Type B pancreatic cell (in vitro differentiated cells): ENCODE measurements at places on chromosomes 6 and 20. TPM values are rescaled to one million over a fixed set of nuclear protein-coding genes. Genes with fewer than 3 reads are reported as not detected.

The COL19A1 gene
- 0.55 and 1.6 TPM in 2 replicates for total RNA-seq

The NKAPL gene
- 0.55 TPM in 1 of 2 replicates, not detected in the other for total RNA-seq

The BPIFB4 gene
- not detected in 2 replicates for total RNA-seq

The KCNK16 gene
- total RNA-seq: 22.6 and 41.1 TPM in 2 replicates

The CLPSL2 gene
- total RNA-seq: not detected in 2 replicates

The TSBP1 gene
- total RNA-seq: not detected in 2 replicates

The TUBE1 gene
- 19.0 and 28.7 TPM in 2 replicates for total RNA-seq

The GSTA1 gene
- 175 and 247 TPM in 2 replicates for total RNA-seq

The FUT9 gene
- total RNA-seq: 1.4 and 4.9 TPM in 2 replicates

The ZNF322 gene
- total RNA-seq: 31.9 and 40.2 TPM in 2 replicates

The VWA7 gene
- total RNA-seq: 6.1 and 6.4 TPM in 2 replicates

The CHRNA4 gene
- 1.8 and 9.1 TPM in 2 replicates for total RNA-seq

The POM121L2 gene
- 0.10 and 0.14 TPM in 2 replicates for total RNA-seq

The OVOL2 gene
- total RNA-seq: 7.3 and 17.5 TPM in 2 replicates

The SYNCRIP gene
- 116 and 117 TPM in 2 replicates for total RNA-seq

DNA sequence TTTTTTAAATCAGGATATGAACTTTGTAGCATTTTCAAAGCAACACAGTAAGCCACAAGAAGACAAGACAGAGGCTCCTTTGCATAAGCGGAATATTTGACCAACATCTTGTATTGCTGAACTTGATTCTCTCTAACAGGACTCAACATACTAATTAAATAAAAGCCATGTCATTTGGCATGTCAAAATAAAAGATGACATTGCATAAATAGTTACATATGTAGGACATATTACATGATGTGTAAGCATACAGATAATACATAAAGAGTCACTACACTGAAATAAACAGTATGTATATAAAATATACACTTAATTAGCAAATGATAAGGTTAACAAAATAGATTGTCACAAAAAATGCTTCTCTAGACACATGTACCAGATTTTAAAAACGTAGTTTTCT lies 62.2 kb downstream of the REPS1 start:
- DNase-seq: no peak

- no peak for DNase-seq
These were observed 20.2 kb upstream of the TTK start for GRCh38 chr6:79984261-79984660.

- DNase-seq: no peak
These were observed 8.9 kb downstream of the PDE10A start for GRCh38 chr6:165654144-165654543.

DNA sequence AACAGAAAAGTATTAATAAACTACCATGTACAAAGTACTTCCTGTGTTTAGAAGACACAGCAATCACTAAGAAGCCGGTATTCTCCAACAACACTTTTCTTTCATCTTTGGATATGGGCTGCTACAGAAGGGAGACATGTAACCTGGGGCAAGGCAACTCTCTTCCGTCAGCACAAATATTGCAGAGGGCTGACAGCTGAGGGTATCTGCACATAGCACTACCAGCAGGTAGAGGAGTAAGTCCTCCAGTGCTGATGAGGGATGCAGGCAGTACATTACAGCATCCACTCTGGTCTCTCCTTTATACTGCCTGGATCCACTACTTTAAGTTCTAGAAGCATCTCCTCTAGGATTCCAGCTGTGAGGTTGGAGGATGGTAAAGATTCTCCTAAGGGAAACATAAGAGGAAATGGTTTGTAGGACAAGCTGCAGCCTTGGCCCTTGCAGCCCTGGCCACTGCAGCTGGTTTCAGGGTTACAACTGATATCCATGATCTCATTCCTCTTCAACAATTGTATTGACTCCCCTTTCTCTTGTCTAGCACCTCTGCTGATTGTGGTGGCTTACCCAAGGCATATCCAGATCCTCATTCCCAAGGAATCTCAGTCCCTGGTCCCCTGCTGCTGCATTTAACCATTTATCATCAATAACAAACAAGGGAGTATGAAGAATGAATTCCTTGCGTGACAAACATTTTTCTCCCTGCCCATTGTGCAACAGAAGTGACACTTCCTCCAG lies 110.7 kb upstream of the ADGRF1 start:
- no peak for DNase-seq

DNA sequence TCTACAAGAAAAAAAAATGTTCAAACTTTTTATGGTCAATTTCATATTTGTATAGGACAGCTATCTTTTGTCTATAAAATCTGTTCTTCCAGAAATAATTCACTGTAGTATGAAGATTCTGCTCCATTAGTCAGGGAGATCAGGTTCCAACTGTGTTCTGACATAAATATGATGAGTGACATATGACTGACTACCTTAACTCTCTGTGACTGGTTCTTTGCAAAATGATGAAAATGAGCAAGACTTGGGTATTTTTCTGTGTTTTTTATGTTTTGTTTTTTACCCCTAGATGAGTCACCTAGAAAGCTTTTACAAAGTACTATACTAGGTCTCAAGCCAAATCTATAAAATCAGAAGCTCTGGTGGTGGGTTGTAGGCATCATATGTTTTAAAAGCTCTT lies 229.6 kb downstream of the MMUT start:
- no peak for DNase-seq

- no peak for DNase-seq
These were observed 166.6 kb upstream of the MARCKS start for GRCh38 chr6:113690281-113691259.

DNA sequence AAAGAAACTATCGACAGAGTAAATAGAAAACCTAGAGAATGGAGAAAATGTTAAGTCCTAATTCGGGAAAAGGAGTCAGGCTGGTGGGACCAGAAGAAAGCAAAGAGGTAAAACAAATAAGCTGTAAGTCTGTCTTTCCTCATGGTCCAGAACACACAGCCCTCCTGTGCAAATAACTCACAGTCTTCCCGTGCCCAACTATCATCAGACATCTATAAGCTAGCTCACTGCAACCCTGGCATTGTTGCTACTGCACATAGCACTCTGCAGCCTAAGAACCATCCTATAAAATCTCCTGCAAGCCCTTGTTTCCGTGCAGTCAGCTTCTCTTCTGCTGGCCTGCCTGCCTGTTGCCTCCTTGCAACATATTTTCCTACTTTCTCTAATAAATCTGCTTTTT lies 17.4 kb downstream of the HLA-DRA start:
- no peak for DNase-seq

DNA sequence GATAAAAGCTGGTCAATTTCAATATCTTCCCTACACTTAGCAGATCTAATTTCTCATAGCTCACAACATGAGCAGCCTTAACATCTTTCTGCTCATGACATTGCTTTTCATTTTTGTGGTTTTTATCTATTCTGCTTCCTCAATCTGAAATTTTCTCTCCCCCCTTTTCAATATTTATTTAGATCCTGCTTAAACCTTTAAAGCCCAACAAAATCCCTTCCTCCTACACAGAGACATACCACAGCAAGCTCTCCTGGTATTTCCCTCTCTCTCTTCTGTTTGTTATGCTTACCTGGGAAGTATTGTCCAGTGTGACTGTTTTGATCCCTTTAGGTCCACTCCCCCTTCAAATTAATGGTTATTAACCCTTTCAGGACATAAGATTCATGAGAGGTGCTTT lies 582.5 kb downstream of the RFPL4B start:
- DNase-seq: no peak

GRCh38 chr20:57065646-57066045 lies 200.8 kb downstream of the BMP7 start:
- DNase-seq: no peak

DNA sequence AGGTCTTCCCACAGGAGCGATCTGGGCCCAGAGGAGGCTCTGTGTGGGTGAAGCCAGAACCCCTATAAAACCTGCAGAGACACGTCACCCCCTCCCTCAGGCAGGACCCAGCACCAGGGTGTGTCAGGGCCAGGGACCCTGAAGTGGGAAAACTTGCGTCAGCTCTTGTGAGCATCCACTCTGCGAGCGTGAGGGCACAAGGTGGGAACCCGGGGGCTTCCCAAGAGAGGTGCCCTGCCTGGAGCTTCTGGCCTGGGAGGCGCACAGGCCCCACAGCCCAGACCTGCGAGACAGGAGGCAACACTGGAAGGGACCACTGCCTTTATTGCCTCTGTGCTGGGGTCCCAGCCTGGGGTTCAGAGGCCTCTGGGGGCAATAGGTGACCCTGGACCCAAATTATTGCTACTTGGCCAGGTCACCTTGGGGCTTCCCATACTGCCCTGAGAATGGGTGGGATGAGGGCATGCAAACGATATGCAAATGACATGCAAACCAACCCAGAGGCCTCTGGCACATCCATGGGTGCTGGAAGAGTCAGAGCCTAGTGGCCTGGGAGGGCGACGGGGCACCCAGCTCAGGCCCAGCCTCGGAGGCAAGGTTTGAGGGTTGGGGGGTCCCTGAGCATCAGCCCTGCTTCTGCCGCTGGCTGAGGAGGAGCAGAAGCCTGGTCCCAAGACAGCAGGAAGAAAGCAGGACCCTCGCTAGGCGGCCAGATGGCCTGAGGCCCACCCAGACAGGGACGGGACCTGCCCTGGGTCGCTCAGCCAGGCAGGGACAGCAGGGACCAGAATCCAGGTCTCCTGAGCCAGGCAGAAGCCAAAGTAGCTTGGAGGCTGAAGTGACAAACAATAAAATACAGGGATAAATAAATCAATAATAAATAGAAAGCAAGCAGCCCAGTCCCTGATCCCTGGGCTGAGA lies 5.1 kb upstream of the C20orf144 start:
- DNase-seq: no peak

- DNase-seq: no peak
These were observed 48.1 kb downstream of the PRDM1 start for GRCh38 chr6:106134087-106134770.

GRCh38 chr6:167647306-167647705 lies 179.4 kb upstream of the AFDN start:
- no peak for DNase-seq

DNA sequence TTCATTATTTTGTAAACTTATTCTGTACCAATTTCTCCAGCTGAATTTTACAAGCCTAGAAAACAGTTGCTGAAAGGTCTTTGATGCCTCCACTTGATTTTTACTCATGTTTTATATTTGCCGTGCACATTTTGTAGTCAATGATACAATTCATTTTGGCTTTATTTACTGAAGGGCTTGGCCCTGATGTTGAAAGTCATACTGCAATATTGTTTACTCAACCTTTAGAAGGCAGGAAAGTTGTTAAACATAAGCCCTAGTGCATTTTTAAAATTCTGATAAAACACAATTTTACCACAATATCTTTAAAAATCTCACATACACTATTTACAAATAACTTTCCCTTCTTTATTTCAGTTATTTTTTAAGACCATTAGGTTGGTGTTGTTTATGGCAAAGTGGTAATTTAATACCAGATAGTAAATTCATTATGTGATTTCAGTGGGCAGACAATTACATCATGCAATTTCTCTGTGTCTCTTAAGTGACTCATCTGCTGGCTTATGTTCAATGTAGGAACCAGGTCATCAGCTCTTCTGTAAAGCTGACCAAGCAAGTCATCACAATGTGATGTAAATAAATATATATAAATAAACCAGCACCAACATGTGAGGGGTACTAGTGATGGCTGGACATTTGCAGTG lies 121.1 kb upstream of the SLC35B3 start:
- DNase-seq: no peak

- DNase-seq: no peak
These were observed 301.1 kb upstream of the QKI start for GRCh38 chr6:163113358-163113962.

DNA sequence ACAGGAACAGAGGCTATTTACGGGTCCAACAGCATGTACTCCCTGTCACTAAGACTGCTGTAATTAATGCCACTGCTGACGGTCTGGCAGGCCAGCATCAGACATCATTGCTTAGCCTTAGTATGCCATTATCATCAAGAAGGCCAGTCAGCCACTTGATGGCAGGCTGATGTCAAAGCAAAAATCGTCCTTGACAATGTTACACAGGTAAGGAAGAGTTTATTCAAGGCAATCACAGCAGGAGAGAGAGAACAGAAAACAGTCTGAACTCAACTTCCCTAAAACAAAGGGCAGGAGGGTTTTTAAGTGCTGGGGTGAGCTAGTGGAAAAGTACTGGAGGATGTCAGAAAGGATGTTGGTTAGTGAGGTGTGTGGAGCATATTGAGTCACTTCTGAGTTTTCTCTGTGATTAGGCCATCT lies 25.1 kb downstream of the FKBP1C start:
- DNase-seq: no peak

DNA sequence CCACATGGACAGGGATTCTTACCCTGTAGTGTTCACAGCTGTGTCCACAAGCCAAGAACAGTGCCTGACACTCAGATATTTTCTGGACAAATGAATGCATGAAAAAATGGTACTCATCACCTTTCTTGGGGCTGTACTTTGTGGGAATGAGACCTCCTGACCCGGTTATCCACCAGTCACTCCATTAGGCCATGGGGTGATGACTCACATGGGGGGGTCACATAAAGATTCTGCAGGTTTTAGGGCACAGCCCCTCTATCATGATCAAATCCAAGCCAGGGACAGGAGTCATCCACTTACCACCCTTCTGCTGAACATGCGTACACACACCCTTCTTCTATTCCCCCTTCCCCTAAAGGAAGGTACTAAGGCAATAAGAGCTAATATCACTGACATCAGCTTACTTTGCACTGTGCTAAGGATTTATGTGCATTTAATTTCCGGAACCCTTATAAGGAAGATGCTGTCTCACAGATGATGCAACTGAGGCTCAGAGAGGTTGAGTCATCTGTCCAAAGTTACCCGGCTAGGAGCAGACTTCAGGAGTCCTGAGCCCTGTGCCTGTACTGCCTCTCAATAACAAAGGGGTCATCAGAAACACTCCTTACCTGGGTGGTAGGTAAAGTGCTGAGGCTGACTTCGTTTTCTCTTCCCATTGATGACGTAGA lies 107.8 kb downstream of the NFATC2 start:
- DNase-seq: no peak

DNA sequence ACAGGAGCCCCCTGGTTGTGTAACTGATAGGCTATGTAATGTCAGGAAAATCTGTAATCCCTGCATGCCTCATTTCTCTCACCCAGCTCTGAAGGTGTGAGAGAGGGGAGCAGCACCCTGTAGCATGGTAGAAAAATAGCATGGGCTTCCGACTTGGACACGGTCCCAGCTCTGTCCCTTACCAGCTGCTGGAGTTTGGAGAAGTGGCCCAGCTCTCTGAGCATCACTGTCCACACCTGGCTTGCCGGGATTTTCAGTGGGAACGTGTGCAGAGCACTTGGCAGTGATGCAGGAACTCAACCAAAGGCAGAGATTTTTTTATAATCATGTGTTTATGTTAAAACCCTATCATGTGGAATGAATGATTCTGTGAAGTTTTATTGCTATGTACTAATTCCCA lies 34.6 kb downstream of the STK35 start:
- no peak for DNase-seq

- no peak for DNase-seq
These were observed 4.1 kb downstream of the CCDC170 start for GRCh38 chr6:151497905-151498304.

GRCh38 chr6:26021001-26021349 lies 58.4 kb downstream of the TRIM38 start:
- DNase-seq: no peak

DNA sequence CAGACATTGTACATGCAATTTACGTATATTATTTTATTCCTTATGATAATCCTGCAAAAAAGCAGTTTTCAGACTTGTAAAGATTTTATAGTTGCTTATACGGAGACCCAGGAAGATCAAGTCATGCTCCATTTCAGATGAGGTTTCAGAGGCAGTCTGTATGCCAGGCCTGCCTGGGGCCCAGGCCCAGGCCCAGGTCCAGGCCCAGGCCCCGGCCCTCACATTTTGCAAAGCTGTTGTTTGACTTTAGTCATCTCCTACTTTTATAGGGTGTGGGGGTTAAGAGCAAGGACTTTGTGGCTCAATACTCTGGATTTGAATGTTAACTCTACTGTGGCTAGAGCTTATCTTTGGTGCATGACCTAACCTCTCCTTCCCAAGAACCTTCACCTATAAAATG lies 217.9 kb downstream of the SAMD5 start:
- DNase-seq: no peak
